ENCODE measurements at places on chromosomes 1 and 21.

GRCh38 chr1:206963119-206963712 lies 7.0 kb downstream of the FCAMR start:
- no peak for DNase-seq

DNA sequence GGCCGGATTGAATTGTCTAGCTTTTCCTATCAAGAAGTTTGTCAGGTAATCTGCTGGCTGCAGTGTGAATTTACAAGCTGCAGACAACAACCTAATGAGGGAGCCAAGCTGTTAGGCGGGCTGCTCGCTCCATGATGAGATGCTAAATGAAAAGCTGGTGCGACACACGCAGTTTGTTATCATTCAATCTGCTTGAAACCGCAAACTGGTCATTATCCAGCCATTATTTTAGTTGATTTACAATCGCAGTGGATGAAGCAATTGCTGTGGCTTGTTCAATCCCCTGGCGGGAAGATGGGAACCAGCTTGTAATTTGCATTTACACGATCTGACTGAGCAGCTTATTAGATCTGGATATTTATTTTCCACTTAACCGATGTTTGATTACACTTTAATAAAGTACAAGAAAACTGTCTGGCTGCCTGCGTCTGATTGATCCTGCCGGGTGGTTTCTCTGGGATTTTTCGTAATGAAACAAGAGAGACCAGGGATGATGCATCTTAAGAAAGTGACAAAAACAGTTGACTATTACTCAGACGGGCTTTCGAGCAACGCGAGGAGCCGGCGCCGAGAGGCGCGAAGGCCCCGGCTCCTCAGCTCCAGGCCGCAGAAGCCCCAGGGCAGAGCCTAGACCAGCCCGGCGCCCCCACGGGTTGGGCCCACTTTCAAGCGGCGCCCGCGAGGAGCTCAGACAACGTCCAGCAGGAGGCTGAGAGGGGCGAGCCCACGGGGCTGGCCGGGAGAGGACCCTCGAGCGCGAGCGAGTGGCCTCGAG lies 118.0 kb upstream of the BARHL2 start:
- DNase-seq: no peak

DNA sequence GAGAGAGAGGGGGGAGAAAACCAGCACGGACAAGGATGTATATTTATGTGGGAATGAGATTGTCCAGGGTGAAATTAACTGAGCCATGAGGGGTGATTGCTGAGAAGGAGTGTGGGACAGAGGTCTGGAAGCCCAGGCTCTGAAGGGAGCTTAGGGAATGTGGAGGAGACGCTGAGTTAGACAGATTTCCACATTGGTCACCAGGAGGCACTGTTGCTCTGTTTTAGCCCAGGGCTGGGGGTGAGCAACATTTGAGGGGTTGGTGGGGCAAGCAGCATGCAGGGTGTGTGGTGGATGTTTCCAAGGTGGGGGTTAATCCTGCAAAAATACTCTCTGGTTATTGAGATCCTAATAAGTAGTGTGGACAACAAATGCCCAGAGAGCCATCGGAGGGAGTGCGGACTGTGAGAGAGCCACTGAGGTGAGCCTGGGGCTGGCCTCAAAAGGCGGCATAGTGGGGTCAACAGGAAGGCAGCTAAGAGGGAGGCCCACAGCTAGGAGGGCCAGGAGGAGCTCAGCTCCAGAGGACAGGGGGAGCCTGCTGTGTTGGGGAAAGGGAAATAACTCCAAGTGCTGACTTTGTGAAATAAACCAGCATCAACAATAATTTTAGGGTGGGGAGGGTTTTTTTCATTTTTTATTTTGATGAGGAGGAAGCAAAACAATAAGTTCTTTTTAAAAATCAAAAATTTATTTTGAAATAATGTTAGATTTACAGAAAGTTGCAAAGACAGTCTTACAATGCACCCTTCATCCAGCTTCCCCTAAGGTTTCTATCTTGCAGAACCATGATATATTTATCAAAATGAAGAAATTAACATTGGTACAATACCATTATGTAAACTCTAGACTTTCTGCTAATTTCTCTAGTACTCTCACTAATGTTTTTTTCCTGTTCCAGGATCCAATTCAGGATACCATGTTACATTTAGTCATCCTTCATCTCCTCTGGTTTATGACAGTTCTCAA lies 82.8 kb upstream of the CD34 start:
- no peak for DNase-seq

GRCh38 chr1:96544831-96545221 lies 176.8 kb upstream of the PTBP2 start:
- no peak for DNase-seq

DNA sequence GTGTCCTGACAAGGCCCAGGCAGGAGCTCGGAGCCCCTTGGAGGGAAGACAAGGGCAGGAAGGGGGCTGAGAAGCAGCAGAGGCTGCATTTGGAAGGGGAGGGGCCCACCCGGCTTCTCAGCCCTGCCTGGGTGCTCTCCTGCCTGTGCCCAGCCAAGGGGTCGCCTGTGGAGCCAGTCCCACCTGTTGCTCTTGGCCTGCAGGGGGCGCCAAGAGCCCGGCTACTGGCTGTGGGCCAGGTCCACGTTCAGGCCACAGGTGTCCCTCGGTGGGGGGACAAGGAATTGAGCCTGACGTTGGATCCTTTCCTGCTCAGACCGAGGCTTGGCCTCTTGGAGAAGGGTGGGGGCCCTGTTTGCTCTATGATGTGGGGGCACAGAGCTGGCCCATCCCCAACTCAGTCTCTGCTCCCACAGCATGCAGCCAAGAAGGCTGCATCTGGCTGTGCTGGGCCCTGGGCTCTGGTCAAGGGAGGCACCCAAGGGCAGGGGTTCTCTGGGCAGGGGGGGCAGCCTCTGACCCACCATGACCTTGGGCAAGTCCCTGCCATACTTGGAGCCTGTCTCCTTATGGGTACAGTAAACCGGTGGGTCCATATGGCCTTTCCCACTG lies 10.9 kb downstream of the WNT4 start:
- DNase-seq: peak; percentile 86

GRCh38 chr1:19381261-19381660 lies 69.1 kb downstream of the SLC66A1 start:
- no peak for DNase-seq

DNA sequence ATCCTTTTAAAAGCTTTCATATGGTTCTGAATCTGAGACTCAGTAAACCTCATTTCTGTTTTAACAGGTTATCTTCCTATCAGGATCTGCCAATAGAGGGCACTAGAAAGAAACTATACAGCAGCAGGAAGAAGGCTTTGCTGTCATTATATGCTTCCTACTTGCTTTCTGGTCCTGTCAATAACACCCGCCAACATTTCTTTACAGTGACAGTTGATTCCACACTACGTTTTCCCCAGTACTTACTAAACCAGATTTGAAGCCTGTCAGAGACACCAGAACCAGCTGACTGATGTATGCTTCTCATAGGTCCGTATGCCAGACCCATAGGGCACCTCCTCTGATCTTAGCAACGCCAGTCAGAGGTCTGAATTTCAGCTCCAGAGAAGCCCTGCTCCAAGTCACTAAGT lies 341.0 kb upstream of the NEGR1 start:
- DNase-seq: peak; percentile 26

DNA sequence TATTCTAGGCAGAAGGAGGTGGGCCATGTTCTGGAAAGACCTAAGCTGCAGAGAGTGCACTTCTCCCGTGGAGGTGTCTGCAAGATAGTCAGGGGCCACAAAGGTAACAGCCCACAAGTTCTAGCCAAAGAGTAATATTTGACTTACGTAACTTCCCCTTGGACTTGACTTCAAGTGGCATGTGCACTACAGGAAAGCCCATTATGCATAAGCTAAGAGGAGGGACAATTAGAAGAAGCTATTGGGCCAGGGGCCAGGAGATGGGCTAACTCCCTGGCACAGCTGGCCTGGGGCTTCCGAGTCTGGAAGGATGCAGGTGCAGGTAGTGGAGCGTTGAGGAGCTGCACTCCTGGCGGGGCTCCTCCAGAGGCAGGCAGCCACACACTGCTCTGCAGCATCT lies 58.3 kb downstream of the ERG start:
- no peak for DNase-seq

GRCh38 chr1:168261390-168261789 lies 19.3 kb upstream of the TBX19 start:
- DNase-seq: no peak

DNA sequence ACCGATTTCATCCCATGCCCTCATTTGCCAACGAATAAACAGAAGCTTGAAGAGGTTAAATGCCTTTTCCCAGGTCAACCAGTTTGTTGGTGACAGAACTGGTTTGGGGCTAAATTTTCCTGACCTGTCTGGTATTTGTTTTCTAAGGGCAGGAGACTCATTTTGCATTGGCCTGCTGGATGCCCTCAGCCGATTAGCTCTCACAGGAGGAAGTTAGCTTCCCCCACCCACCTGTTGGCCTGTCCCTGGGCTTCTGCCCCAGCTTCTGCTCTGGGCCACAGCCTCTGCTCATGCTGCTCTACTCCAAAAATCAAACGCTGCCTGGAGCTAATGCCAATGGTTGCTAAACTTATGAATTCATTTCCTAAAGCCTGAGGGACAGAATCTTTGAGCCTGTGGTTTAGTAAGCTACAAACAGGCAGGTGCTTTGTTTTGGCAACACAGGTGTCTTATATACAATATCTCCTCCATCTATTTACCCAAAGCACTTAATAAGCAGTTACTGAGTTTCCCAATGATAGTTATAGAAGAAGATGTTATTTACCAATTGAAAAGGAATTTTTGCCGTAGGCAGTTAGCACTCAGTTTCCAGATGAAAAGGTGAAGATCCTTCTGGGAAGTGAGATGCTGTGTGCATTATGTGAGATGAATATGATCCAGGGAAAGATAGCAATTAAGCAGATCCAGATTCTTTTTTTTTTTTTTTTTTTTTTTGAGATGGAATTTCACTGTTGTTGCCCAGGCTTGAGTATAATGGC lies 82.3 kb downstream of the TM2D1 start:
- no peak for DNase-seq

DNA sequence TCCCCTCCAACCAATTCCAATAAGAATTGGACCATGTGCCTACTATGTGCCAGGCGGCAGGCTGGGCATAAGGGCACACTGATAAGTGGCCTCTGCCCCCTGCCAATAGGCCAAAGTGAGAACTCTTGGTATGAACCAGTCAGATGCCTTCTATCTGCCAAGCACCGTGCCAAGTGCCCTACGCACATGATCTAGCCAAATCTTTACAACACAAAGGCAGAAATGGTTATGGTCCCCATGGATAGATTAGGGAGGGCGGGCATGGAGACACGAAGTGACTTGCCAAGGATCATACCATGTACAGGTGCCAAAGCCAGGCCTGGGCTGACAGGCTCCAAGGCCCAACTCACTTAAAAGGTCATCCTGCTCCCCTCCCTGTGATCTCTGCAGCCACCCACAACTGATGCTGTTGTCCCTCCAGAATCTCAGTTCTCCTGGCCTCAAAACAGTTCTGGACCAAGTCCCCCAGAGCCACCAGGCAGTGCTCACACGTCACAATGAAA lies 32.1 kb downstream of the CASZ1 start:
- no peak for DNase-seq

GRCh38 chr1:197967066-197967465 lies 49.9 kb downstream of the LHX9 start:
- no peak for DNase-seq

DNA sequence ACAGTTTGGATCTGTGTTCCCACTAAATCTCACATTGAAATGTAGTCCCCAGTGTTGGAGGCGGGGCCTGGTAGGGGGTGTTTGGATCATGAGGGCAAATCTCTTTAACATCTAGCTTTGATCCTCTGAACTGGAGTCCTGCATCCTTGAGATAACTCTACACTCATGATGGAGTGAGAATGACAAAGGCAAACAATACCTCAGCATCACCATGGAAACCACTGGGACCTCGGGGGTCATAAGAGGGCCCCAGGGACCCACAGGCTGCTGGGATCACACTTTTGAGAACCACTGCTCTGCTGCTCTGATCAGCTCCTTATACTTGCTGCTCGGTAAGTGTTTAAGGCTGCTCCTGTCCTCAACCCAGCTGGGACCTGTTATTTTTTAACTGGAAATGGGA lies 13.4 kb upstream of the OBSCN start:
- DNase-seq: no peak

DNA sequence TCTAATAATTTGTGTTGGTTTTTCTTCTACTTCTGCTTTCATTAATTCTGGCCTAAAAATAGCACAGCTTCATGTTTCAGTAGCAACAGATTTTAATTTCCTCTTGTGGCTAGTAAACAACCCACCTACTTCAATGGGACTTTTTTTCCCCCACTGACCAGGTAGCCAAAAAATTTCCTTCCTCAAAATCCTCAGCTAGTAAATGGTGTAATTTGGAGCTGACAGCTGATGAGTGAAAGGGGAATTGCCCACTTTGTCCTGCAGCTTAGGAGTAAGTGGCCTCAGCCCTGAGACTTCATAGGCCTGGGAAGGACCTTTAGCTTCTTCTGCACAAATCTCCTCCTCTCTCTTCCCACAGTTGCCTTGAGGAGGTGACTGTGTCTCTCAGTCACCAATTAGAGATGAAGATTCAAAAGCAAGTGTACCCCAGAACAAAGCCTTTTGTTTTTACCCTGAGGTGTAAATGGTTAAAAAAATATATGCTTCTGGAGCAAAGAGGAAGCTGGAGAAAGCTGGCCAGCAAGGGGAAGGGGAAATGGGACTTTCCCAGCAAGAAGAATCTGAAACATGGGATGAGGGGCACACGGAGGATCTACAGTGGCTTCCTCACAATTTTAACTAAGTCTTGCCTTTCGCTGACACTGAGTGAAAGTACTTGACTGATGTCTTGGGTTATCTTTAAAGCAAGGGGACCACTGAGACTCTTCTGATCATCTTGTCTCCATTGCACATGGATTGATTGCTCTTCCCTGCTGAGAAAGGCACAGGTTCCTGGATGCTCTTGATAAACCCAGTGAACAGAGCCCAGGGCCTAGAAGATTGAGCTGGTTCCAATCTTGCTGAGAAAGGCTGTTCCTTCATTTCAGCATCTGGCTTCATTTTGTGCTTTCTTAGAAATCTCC lies 35.8 kb upstream of the VCAM1 start:
- no peak for DNase-seq

- no peak for DNase-seq
Observed at GRCh38 chr1:151284013-151284577, 2.0 kb downstream of the ZNF687 start.

GRCh38 chr1:30749691-30750583 lies 7.6 kb downstream of the LAPTM5 start:
- DNase-seq: no peak

- DNase-seq: no peak
Observed at GRCh38 chr1:182802006-182802803, 12.6 kb downstream of the NPL start.

GRCh38 chr21:14877581-14878228 lies 187.1 kb downstream of the NRIP1 start:
- peak; percentile 29 for DNase-seq

DNA sequence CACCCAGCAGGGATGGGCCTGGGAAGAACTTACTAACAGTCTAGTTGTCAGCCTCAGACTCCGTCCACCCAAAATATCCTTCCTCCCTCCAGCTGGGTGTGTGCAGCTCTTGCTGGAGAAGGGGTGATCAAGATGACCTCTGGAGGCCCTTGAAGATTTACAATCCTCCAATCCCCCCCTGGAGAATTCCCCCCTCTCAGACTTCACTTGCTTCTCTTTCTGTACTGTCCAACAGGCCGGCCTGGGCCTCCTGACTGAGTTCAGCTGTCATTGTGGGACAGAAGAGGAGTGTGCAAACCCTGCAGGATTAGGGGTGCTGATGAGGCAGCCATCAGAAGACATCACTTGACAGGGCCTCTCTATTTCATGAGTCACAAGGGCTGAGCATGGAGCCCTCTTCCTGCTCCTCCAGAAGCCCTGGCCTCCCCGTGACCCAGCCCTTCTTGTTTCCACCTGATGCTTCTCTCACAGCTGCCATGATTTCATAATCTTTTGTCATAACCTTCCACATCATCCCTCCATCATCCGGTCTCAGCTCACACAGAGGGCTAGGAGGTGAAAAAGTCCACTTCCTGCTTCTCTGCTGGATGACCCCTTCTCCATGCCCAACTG lies 17.5 kb upstream of the IGFN1 start:
- DNase-seq: no peak

- no peak for DNase-seq
Observed at GRCh38 chr1:23444104-23444533, 19.6 kb upstream of the TCEA3 start.

Measured in GM10248 (cell line).